Mammary epithelial cell (primary cell): ENCODE measurements at places on chromosomes 1 and 21. TPM values are rescaled to one million over a fixed set of nuclear protein-coding genes. Genes with fewer than 3 reads are reported as not detected.

The C4BPB gene
- total RNA-seq: not detected in 2 replicates

The RPL22 gene
- 69.7 TPM for total RNA-seq

The CBS gene
- total RNA-seq: 167 and 214 TPM in 2 replicates

The HSD3B1 gene
- not detected in 2 replicates for total RNA-seq

The TMEM240 gene
- 1.1 and 2.2 TPM in 2 replicates for total RNA-seq

The MECR gene
- 28.7 TPM for total RNA-seq

The DRAM2 gene
- total RNA-seq: 90.4 TPM

The FAM72B gene
- total RNA-seq: 5.1 and 9.3 TPM in 2 replicates

The IGSF5 gene
- 0.17 TPM for total RNA-seq

The LEFTY1 gene
- not detected in 2 replicates for total RNA-seq

The SETDB1 gene
- 30.3 and 34.2 TPM in 2 replicates for total RNA-seq

The TMPRSS3 gene
- 2.8 TPM for total RNA-seq

The TLCD4 gene
- 0.73 and 0.88 TPM in 2 replicates for total RNA-seq

The F5 gene
- total RNA-seq: 0.08 TPM in 1 of 2 replicates, not detected in the other

The LCE2A gene
- not detected for total RNA-seq

The SPRR2G gene
- total RNA-seq: not detected

The MORC3 gene
- total RNA-seq: 32.3 and 34.6 TPM in 2 replicates

The LRRC53 gene
- not detected in 2 replicates for total RNA-seq

The SPATA46 gene
- not detected for total RNA-seq

The GSTM5 gene
- not detected for total RNA-seq

The OR10J1 gene
- not detected in 2 replicates for total RNA-seq

The ZNF648 gene
- 0.07 TPM in 1 of 2 replicates, not detected in the other for total RNA-seq

The DISP1 gene
- total RNA-seq: 1.6 and 1.8 TPM in 2 replicates

The CFAP74 gene
- total RNA-seq: not detected

The GJA5 gene
- 4.6 and 17.0 TPM in 2 replicates for total RNA-seq

The TIAM1 gene
- total RNA-seq: 11.1 and 14.7 TPM in 2 replicates

The TMPRSS15 gene
- total RNA-seq: not detected in 2 replicates

The ZBTB21 gene
- total RNA-seq: 22.4 and 25.6 TPM in 2 replicates

The HSD11B1 gene
- not detected for total RNA-seq

The ILDR2 gene
- 0.16 TPM in 1 of 2 replicates, not detected in the other for total RNA-seq

The CXADR gene
- total RNA-seq: 5.5 and 8.6 TPM in 2 replicates

The RGS1 gene
- total RNA-seq: not detected

The UBL4B gene
- total RNA-seq: not detected

The PCP4 gene
- not detected for total RNA-seq

The SLC6A9 gene
- total RNA-seq: 54.0 and 68.9 TPM in 2 replicates

The TESK2 gene
- 3.0 and 3.8 TPM in 2 replicates for total RNA-seq

The KRTAP12-2 gene
- not detected for total RNA-seq

The B3GALT2 gene
- total RNA-seq: 0.12 TPM in 1 of 2 replicates, not detected in the other

The JAM2 gene
- not detected in 2 replicates for total RNA-seq

The ITSN1 gene
- total RNA-seq: 18.7 TPM

The FGGY gene
- 10.3 and 12.1 TPM in 2 replicates for total RNA-seq

The RXFP4 gene
- not detected for total RNA-seq

The LENEP gene
- 1.5 TPM for total RNA-seq

The FCRL5 gene
- total RNA-seq: not detected

The TGFB2 gene
- total RNA-seq: 120 TPM

The RGSL1 gene
- total RNA-seq: not detected in 2 replicates

The KIAA0040 gene
- 75.0 and 94.0 TPM in 2 replicates for total RNA-seq

The C1orf105 gene
- not detected for total RNA-seq

The TBX15 gene
- 0.11 TPM in 1 of 2 replicates, not detected in the other for total RNA-seq

The PRKAA2 gene
- 0.05 and 0.07 TPM in 2 replicates for total RNA-seq
